ENCODE measurements at places on chromosomes 4 and X. TPM values are rescaled to one million over a fixed set of nuclear protein-coding genes. Genes with fewer than 3 reads are reported as not detected.
A peak's percentile ranks its signal among the peaks of the same experiment; 100 is the strongest.

TTC29 gene
- not detected for total RNA-seq

LAMP2 gene
- 58.9 TPM for total RNA-seq

ELF2 gene
- total RNA-seq: 38.5 TPM

AKAP17A gene
- 17.6 TPM for total RNA-seq

HMGB2 gene
- total RNA-seq: 32.2 TPM

FGB gene
- not detected for total RNA-seq

CT45A3 gene
- not detected for total RNA-seq

PAGE4 gene
- total RNA-seq: not detected

DCK gene
- 6.4 TPM for total RNA-seq

PDZD11 gene
- total RNA-seq: 40.8 TPM

APOOL gene
- total RNA-seq: 39.1 TPM

DNA sequence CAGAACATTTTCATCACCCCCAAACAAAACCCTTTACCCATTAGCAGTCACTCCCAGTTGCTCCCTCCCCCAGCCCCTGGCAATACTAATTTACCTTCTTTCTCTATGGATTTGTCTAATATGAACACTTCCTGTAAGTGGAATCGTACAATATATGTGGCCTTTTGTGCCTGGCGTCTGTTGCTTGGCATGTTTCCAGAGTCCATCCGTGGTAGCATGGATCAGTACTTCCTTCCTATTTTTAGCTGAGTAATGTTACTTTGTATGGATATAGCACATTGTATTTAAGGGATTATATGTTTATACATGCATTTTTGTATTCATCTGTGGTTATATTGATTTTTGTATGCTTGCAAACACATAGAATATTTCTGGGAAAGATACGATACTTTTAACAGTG is 48.2 kb downstream of the PPEF1 start:
- no peaks in the 10 kb centered on the region for H3K4me1 ChIP-seq
- H3K36me3 ChIP-seq: no peaks in the 10 kb centered on the region
- DNase-seq: no peak
- H3K27ac ChIP-seq: no peak overlapping the region

- no peaks in the 10 kb centered on the region for H3K27me3 ChIP-seq
- peaks cover 35% of the 10 kb centered on the region for H3K4me1 ChIP-seq
- no peak overlapping the region for H3K4me3 ChIP-seq
- DNase-seq: no peak
- H3K27ac ChIP-seq: peak overlapping the region; percentile 54
These were observed 129.8 kb downstream of the SORBS2 start for GRCh38 chr4:185682236-185682635.

GRCh38 chr4:26074712-26075430 is 160.9 kb downstream of the SMIM20 start:
- H3K4me1 ChIP-seq: no peaks in the 10 kb centered on the region
- H3K27me3 ChIP-seq: no peaks in the 10 kb centered on the region
- no peak overlapping the region for H3K27ac ChIP-seq
- no peaks in the 10 kb centered on the region for H3K36me3 ChIP-seq
- H3K4me3 ChIP-seq: no peak overlapping the region

DNA sequence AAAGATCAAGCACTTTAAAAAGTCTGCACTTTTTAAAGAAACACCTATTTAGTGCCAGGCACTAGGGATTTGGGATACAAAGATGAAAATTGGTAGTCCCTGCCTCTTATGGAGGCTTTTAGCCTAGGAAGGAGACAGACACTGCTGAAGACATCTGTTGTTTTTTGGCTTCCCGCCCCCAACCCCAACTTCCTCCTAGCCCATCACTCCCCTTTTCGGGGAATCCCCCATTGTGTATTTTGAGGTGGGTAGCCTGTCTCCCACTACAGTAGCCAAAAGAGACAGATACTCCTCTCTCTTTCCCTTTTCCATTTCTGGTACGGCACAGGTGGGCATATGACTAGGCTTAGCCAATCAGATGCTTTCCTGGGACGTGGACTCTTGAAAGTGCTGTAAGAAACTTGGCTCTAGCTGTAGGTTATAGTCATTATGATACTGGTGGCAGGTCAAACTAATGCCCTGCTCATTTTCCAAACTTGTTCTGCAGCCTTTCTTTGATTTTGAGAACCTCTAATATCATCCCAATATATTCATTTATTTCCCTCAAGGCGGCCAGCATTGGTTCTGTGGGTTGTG is 194.6 kb upstream of the RBPJ start:
- H3K27me3 ChIP-seq: no peaks in the 10 kb centered on the region
- no peak overlapping the region for H3K4me3 ChIP-seq
- H3K4me1 ChIP-seq: no peaks in the 10 kb centered on the region

- H3K36me3 ChIP-seq: no peaks in the 10 kb centered on the region
- H3K4me1 ChIP-seq: peaks cover 8% of the 10 kb centered on the region
- H3K27ac ChIP-seq: peak within 1 kb of the TSS; percentile 79
- peak within 1 kb of the TSS; percentile 30 for H3K4me3 ChIP-seq
These were observed at the start of gene JADE3 for GRCh38 chrX:46912098-46912602. TSS of gene JADE3 (plus strand) at chrX:46912421. CDS start at chrX:46984895, 72,474 bp downstream.

- no peak overlapping the region for H3K4me3 ChIP-seq
- DNase-seq: no peak
- H3K36me3 ChIP-seq: no peaks in the 10 kb centered on the region
These were observed 125.7 kb downstream of the ZNF827 start for GRCh38 chr4:145812919-145813318.

- DNase-seq: no peak
- H3K27me3 ChIP-seq: no peaks in the 10 kb centered on the region
- no peak overlapping the region for H3K27ac ChIP-seq
- no peaks in the 10 kb centered on the region for H3K4me1 ChIP-seq
- no peak overlapping the region for H3K4me3 ChIP-seq
These were observed 58.7 kb downstream of the SCFD2 start for GRCh38 chr4:53307210-53307609.

- H3K4me3 ChIP-seq: no peak overlapping the region
- DNase-seq: no peak
- H3K36me3 ChIP-seq: no peaks in the 10 kb centered on the region
- H3K27ac ChIP-seq: no peak overlapping the region
These were observed 110.7 kb downstream of the AASDH start for GRCh38 chr4:56276547-56276946.

GRCh38 chr4:186424745-186425144 is 130.6 kb downstream of the MTNR1A start:
- H3K36me3 ChIP-seq: no peaks in the 10 kb centered on the region
- no peak overlapping the region for H3K4me3 ChIP-seq
- no peaks in the 10 kb centered on the region for H3K27me3 ChIP-seq

DNA sequence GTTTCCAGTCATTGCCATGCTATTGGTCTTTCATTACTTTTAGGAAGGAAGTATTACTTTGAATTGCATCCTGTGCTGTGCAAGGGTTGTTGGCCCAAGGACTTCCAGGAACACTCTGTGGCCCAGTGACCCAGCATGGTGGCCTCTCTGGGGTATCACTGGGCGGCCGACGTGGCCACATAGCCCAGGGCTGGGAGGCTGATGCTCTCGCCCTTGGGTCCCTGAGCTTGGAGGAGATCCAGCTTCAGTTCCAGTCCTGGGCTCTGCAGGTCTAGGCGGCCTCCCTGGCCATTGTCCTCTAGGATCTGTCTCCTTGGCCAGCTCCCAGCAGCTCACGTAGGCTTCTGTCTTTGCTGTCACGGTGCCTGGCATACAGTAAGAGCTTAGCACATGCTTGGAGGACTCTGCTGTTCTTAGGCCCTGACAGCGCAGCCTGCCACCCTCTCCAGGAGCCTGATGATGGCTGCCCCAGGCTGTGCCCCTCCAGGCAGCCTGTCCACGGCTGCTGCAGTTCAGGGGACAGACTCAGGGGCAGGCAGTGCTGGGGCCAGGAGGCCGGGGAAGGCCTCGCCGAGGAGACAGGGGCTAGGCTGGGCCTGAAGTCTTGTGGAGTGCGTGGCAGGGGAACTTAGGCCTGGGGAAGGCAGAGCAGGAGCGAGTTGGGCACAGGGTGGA is 42.2 kb downstream of the SORCS2 start:
- H3K27ac ChIP-seq: no peak overlapping the region
- no peaks in the 10 kb centered on the region for H3K4me1 ChIP-seq
- H3K36me3 ChIP-seq: no peaks in the 10 kb centered on the region
- H3K27me3 ChIP-seq: no peaks in the 10 kb centered on the region
- no peak overlapping the region for H3K4me3 ChIP-seq
- peak; percentile 22 for DNase-seq

GRCh38 chr4:71807469-71807868 is 23.6 kb upstream of the GC start:
- H3K4me1 ChIP-seq: no peaks in the 10 kb centered on the region
- no peak overlapping the region for H3K27ac ChIP-seq
- DNase-seq: no peak
- no peaks in the 10 kb centered on the region for H3K36me3 ChIP-seq
- H3K4me3 ChIP-seq: no peak overlapping the region

GRCh38 chrX:22652596-22652995 is 347.2 kb upstream of the DDX53 start:
- no peaks in the 10 kb centered on the region for H3K36me3 ChIP-seq
- H3K4me1 ChIP-seq: no peaks in the 10 kb centered on the region
- no peak overlapping the region for H3K4me3 ChIP-seq
- no peaks in the 10 kb centered on the region for H3K27me3 ChIP-seq
- H3K27ac ChIP-seq: peak overlapping the region; percentile 56

- no peak overlapping the region for H3K4me3 ChIP-seq
- no peaks in the 10 kb centered on the region for H3K36me3 ChIP-seq
- no peaks in the 10 kb centered on the region for H3K4me1 ChIP-seq
- no peaks in the 10 kb centered on the region for H3K27me3 ChIP-seq
- DNase-seq: no peak
- no peak overlapping the region for H3K27ac ChIP-seq
These were observed 359.9 kb downstream of the UNC5C start for GRCh38 chr4:95188701-95189370.

- no peak for DNase-seq
- no peak overlapping the region for H3K4me3 ChIP-seq
These were observed 60.3 kb upstream of the HSD17B10 start for GRCh38 chrX:53494436-53494835.

DNA sequence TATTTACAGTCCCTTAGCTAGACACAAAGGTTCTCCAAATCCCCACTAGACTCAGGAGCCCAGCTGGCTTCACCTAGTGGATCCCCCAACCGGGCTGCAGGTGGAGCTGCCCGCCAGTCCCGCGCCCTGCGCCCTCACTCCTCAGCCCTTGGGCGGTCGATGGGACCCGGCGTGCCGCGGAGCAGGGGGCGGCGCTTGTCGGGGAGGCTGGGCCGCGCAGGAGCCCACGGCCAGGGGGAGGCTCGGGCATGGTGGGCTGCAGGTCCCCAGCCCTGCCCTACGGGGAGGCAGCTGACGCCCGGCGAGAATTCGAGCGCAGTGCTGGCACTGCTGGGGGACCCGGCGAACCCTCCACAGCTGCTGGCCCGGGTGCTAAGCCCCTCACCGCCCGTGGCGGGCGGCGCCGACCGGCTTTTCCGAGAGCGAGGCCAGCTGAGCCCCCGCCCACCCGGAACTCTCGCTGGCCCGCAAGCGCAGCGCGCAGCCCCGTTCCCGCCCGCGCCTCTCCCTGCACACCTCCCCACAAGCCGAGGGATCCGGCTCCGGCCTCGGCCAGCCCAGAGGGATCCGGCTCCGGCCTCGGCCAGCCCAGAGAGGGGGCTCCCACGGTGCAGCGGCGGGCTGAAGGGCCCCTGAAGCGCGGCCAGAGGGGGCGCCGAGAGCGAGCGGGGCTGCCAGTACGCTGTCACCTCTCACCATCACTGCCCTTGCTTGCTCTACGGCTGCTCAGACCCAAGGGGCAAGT is 39.4 kb downstream of the WFS1 start:
- DNase-seq: peak; percentile 77
- H3K4me3 ChIP-seq: peak overlapping the region; percentile 24
- no peaks in the 10 kb centered on the region for H3K36me3 ChIP-seq
- peak overlapping the region; percentile 68 for H3K27ac ChIP-seq
- H3K27me3 ChIP-seq: peaks cover 18% of the 10 kb centered on the region
- H3K4me1 ChIP-seq: peaks cover 14% of the 10 kb centered on the region

GRCh38 chrX:4547213-4547836 is 833.9 kb upstream of the PRKX start:
- no peaks in the 10 kb centered on the region for H3K4me1 ChIP-seq
- H3K36me3 ChIP-seq: no peaks in the 10 kb centered on the region
- DNase-seq: no peak
- H3K27ac ChIP-seq: no peak overlapping the region
- H3K4me3 ChIP-seq: no peak overlapping the region

GRCh38 chr4:7906171-7906701 is 33.4 kb downstream of the AFAP1 start:
- H3K4me1 ChIP-seq: peaks cover 19% of the 10 kb centered on the region
- H3K36me3 ChIP-seq: no peaks in the 10 kb centered on the region
- H3K4me3 ChIP-seq: no peak overlapping the region
- H3K27me3 ChIP-seq: no peaks in the 10 kb centered on the region

- no peaks in the 10 kb centered on the region for H3K27me3 ChIP-seq
- no peak overlapping the region for H3K27ac ChIP-seq
- no peaks in the 10 kb centered on the region for H3K4me1 ChIP-seq
- H3K36me3 ChIP-seq: no peaks in the 10 kb centered on the region
These were observed 291.9 kb downstream of the FAM47A start for GRCh38 chrX:33840176-33840575.

- peak; percentile 21 for DNase-seq
- H3K36me3 ChIP-seq: no peaks in the 10 kb centered on the region
- H3K4me1 ChIP-seq: peaks cover 30% of the 10 kb centered on the region
- H3K4me3 ChIP-seq: no peak overlapping the region
- peak overlapping the region; percentile 10 for H3K27ac ChIP-seq
These were observed 24.1 kb downstream of the SH3KBP1 start for GRCh38 chrX:19863212-19863856.

DNA sequence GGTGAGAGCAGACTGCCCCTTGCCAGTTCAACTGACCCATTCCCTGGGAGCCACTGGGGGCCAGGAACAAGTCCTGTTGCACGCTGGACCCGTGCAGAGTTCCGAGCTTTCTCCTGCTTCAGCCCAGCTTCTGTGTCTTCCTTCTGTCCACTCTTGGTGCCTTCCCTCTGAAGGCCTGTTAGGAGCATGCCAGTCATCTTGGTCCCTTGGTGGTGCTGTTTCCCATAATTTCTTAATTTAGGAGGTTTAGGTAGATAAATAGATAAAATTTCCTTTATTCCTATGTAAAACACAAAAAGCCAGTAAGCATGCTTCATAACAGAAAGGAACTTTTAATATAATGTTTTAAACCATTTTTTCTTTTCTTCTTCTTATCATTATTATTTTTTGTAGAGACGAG is 672.7 kb downstream of the CCSER1 start:
- no peaks in the 10 kb centered on the region for H3K27me3 ChIP-seq
- no peak for DNase-seq
- no peak overlapping the region for H3K4me3 ChIP-seq
- H3K36me3 ChIP-seq: no peaks in the 10 kb centered on the region

DNA sequence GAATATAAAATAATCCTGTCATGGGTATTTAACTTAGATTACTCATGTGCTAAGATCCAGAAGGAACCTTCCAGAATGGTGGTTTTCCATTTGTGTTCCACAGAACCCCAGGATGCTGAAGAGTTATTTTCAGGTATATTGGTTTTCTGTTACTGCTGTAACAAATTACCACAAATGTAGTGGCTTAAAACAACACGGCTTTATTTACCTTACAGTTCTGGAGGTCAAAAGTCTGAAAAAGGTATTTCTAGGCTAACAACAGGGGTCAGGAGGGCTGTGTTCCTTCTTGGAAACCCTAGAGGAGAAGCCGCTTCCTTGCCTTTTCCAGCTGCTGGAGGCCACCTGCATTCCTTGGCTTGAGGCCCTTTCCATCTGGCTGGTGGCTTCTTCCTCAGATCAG is 57.9 kb upstream of the HPSE start:
- no peaks in the 10 kb centered on the region for H3K36me3 ChIP-seq
- H3K27me3 ChIP-seq: no peaks in the 10 kb centered on the region
- DNase-seq: no peak
- H3K27ac ChIP-seq: no peak overlapping the region
- no peak overlapping the region for H3K4me3 ChIP-seq

Data from heart left ventricle (tissue), 16 donors.